ENCODE measurements at places on chromosomes 13 and 19. TPM values are rescaled to one million over a fixed set of nuclear protein-coding genes. Genes with fewer than 3 reads are reported as not detected.

DNA sequence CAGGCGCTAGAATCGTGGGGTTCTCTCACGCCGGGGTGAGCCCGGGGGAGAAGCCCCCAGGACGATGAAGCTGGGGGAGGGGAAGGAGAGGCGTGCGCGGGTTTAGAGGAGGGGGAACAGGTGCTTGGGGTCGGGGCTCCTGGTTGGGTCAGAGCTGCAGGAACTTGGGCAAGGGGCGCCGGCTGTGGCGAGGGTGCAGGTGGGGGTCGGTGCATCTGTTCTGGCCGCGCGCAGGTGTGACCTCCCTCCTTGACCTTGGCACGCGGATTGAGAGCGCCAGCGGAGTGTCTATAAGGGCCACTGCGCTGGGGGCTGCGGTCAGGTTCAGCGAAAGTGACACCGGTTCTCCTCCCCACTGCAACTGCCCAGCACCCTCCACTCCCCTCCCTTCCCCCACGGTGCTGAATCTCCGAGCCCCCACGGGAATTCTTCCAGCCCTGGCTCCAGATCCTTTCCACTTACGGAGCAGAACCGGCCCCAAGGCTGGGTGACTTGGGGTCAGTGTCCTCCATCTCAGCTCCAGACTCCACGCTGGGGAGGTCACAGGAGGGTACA, 618 bp downstream of the TMEM38A start:
- H3K27me3 ChIP-seq, result no peaks in the 10 kb centered on the region
- peaks cover 15% of the 10 kb centered on the region for H3K36me3 ChIP-seq
- H3K27ac ChIP-seq, result no peak overlapping the region
- DNase-seq, result peak; percentile 36

DNA sequence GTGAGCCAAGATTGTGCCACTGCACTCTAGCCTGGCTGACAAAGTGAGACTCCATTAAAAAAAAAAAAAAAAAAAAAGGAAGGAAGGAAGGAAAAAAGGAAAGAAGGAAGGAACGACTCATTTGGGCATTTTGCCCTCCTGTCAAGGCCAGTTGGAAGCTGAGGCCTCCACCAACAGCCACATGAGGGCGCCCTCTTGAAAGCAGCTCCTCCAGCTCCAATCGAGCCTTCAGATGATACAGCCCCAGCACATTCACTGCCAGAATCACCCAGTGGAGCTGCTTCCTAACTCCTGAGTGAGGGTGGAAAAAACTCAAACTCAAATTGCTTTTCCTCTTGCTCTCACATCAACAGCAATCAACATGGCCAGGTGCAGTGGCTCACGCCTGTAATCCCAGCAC, 40.9 kb downstream of the GNG7 start:
- H3K27me3 ChIP-seq, result no peaks in the 10 kb centered on the region
- H3K4me3 ChIP-seq, result no peak overlapping the region
- no peaks in the 10 kb centered on the region for H3K36me3 ChIP-seq

DNA sequence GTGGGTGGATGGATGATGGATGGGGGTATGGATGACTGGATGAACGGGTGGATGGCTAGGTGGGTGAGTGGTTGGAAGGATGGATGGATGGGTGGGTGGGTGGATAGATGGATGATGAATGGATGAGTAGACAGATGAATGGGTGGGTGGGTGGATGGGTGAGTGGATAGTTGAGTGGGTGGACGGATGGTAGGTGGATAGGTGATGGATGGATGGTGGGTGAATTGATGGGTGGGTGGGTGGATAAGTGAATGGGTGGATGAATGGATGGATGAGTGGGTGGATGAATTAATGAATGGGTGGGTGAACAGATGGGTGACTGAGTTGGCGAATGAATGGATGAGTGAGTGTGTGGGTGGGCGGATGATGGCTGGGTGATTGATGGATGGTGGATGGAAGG, 4.9 kb downstream of the SMIM24 start:
- H3K27me3 ChIP-seq, result no peaks in the 10 kb centered on the region
- no peak overlapping the region for H3K4me3 ChIP-seq
- no peaks in the 10 kb centered on the region for H3K36me3 ChIP-seq
- H3K4me1 ChIP-seq, result no peaks in the 10 kb centered on the region
- no peak for DNase-seq

DNA sequence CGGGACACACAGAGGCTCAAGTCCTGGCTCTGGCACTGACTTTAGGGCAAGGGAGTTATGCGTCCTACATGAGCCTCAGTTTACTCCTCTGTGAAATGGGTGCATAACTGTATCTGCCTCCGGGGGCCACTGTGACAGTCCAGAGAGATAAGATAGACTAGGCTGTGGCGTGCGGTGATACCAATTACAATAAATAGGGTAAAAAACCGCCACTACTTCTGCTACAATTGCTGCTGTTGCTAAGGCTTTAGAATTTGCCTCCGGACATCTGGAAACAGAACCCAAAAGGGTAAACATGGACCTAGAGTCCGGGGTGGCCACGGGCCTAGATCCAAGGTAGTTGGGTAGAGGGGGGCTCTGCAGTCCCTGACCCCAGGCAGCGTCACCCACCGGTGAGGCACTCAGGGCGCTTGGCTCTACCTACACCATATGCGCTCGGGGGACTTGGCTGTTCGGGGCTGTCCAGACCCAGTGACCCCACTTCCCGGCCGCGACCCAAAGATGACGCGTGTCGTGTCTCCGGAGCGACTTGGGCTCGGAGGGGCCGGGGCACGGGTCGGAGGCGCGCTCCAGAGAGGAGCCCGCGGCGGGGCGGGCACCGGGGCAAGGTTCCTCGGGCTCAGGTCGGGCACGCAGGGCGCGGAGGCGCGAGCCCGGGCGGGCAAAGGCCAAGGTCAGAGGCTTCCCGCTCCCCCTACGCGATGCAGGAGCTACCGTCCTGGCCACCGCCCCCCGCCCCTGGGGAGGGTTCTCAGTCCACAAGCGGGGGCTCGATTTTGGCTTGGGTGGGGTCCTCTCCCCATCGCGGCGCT, 1.1 kb downstream of the INSR start:
- no peaks in the 10 kb centered on the region for H3K36me3 ChIP-seq
- H3K27ac ChIP-seq, result no peak overlapping the region
- DNase-seq, result peak; percentile 66
- H3K4me3 ChIP-seq, result peak overlapping the region; percentile 72

GRCh38 chr13:80476953-80477352, 136.0 kb upstream of the SPRY2 start:
- H3K27ac ChIP-seq, result no peak overlapping the region
- no peak for DNase-seq
- H3K36me3 ChIP-seq, result no peaks in the 10 kb centered on the region
- H3K27me3 ChIP-seq, result no peaks in the 10 kb centered on the region
- H3K4me3 ChIP-seq, result no peak overlapping the region

DNA sequence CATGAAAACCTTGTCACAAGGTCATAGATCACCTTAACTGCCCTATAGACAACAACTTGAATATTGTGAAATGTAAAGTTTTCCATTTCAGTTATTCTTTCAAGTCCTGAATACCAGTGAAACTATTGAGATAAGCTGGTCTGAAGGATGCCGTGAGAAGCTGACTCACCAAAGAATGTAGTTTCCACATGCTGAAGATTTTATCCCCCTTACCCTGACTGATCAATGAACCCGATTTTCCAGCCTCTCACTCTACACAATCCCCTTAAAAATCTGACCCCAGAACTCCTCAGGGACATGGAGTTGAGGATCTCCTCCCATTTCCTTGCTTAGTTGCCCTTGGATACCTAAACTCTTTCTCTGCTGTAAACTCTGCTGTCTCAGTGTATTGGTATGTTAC, 67.5 kb downstream of the POSTN start:
- no peak for DNase-seq
- H3K27ac ChIP-seq, result no peak overlapping the region
- no peak overlapping the region for H3K4me3 ChIP-seq

GRCh38 chr13:100392709-100393630, 195.6 kb downstream of the GGACT start:
- H3K27me3 ChIP-seq, result no peaks in the 10 kb centered on the region
- peaks cover 9% of the 10 kb centered on the region for H3K4me1 ChIP-seq
- peak overlapping the region; percentile 98 for H3K27ac ChIP-seq
- DNase-seq, result no peak

- peaks cover 20% of the 10 kb centered on the region for H3K36me3 ChIP-seq
- peaks cover 67% of the 10 kb centered on the region for H3K4me1 ChIP-seq
- H3K27ac ChIP-seq, result peak overlapping the region; percentile 78
- no peaks in the 10 kb centered on the region for H3K27me3 ChIP-seq
- peak overlapping the region; percentile 58 for H3K4me3 ChIP-seq
- peak; percentile 85 for DNase-seq
Observed at GRCh38 chr19:1266916-1267476, 2.1 kb upstream of the CIRBP start.

- H3K27ac ChIP-seq, result no peak overlapping the region
- DNase-seq, result no peak
- H3K4me3 ChIP-seq, result no peak overlapping the region
Observed at GRCh38 chr13:75473468-75473867, 8.5 kb downstream of the TBC1D4 start.

GRCh38 chr13:52447815-52448552, 2.5 kb downstream of the VPS36 start:
- peak overlapping the region; percentile 73 for H3K4me3 ChIP-seq
- H3K27me3 ChIP-seq, result no peaks in the 10 kb centered on the region
- H3K4me1 ChIP-seq, result no peaks in the 10 kb centered on the region
- no peak for DNase-seq
- H3K27ac ChIP-seq, result no peak overlapping the region

DNA sequence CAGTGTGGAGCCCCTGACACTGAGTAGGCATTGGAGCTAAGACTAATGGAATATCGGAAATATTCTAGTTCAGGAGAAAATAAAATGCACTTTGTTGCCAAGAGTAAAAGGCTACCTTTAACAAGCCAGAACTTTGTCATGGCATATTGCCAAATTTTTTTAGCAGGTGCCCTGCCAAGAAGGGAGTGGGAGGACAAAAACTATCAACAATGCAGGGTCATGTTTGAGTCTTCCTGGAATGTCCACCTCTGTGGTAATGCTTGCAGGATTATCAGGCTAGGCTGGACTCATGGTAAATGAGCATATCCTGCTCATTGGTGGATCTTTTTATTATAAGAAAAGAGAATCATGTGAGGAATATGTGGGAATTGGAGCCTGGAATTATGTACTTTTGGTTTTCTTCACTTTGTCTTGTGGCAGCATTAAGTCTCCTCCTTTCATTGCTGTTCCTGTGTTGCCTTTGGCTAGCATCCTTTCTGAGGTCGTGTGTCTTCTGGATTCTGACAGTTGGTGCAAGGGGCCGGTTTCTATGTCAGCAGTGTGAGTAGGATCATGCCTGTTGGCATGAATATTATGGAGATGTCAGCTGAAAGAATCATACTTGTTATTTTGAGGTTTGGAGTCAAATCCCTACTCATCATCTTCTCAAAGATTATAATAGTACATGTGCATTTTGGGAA, 122.9 kb upstream of the SPRY2 start:
- no peak overlapping the region for H3K27ac ChIP-seq
- peaks cover 3% of the 10 kb centered on the region for H3K4me1 ChIP-seq
- no peak for DNase-seq
- H3K36me3 ChIP-seq, result no peaks in the 10 kb centered on the region

DNA sequence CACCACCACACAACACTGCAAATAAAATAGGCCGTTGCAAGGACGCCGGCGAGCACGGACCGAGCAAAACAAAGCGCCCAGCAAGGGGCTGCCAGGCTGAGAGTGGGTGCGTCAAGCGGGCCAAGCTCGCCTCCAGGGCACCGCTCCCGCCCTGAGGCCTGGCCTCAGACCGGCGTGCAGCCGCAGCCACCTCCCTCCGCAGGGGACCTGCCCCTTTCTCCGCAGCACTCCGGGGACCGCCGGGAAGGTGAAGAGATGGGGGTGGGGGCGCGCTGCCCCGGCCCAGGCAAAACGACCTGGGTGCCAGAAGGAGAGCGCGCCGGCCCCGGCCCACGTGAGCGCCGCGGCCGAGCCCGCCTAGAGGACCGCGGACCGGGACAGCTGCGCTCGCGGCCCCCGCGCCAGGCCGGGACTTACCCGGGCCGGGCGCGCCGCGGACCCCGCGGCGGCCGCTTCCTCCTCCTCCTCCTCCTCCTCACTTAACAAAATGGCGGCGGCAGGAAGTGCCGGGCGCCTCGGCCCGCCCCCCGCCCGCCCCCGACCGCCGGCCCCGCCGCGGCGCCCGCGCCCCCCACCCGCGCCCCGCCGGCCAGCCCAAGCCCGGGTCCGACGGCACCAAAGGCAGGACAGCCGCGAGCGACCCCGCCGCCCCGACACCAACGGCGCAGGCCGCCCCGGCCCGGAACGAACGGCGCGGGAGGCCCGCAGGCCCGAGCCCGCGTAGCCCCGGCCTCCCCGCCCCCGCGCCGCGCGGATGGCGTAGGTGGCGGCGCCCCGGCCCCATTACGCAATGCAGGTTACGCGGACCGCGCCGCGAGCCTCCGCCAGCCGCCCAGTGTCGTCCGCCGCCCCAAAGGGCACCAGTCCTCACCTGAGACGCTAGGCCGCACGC, 674 bp downstream of the BRD4 start:
- H3K27ac ChIP-seq, result peak overlapping the region; percentile 82
- H3K36me3 ChIP-seq, result no peaks in the 10 kb centered on the region
- peak; percentile 88 for DNase-seq
- H3K27me3 ChIP-seq, result no peaks in the 10 kb centered on the region
- peak overlapping the region; percentile 98 for H3K4me3 ChIP-seq

DNA sequence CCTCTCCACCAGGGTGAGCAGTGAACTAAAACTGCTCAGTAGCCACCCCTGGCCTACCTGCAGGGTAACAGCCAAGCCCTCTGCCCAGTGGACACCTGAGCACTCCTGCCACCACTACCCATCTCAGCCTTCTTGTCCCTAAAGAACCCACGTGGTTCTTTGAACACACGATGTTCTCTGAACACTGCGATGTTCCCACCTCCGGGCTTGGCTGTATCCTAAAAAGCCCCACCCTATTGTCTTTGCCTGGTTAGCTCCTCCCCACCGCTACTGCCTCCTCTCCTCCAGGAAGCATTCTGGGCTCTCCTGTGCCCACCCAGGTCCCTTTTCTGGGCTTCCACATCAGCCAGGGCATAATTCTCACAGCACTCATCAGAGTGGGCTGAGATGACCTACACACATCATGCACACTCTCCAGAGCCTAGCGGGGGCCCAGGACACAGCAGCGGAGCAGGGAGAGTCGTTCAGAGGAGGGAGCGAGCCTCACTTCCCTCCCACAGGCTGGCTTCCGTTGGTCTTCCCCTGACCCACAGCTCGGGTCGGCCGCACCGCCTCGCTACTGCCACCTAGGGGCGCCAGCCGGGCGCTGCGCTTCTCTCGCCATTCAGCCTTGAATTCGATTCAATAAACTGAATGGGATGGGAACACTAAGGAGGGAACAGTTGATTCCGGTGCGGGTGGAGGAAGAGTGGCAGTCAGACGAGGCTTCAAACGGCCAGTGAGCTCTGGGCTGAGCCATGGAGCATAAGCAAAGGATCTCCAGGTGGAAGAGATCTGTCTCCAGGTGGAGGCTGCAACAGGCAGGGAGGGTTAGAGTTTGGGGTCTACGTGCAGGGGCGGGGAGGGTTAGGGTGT, 3.2 kb downstream of the ELAVL1 start:
- peak overlapping the region; percentile 55 for H3K4me3 ChIP-seq
- peak overlapping the region; percentile 39 for H3K27ac ChIP-seq
- peak; percentile 89 for DNase-seq
- H3K27me3 ChIP-seq, result no peaks in the 10 kb centered on the region
- peaks cover 28% of the 10 kb centered on the region for H3K4me1 ChIP-seq

- no peaks in the 10 kb centered on the region for H3K4me1 ChIP-seq
- peak; percentile 35 for DNase-seq
- no peaks in the 10 kb centered on the region for H3K36me3 ChIP-seq
- H3K4me3 ChIP-seq, result no peak overlapping the region
- no peaks in the 10 kb centered on the region for H3K27me3 ChIP-seq
Observed at GRCh38 chr13:71240911-71241310, 626.1 kb downstream of the DACH1 start.

GRCh38 chr13:107020393-107020792, 452.5 kb upstream of the ARGLU1 start:
- H3K27ac ChIP-seq, result no peak overlapping the region
- no peaks in the 10 kb centered on the region for H3K36me3 ChIP-seq
- no peaks in the 10 kb centered on the region for H3K4me1 ChIP-seq
- H3K4me3 ChIP-seq, result no peak overlapping the region
- no peaks in the 10 kb centered on the region for H3K27me3 ChIP-seq

FGF9 gene
- not detected for polyA plus RNA-seq

SIGLEC11 gene
- not detected for polyA plus RNA-seq

Measured in SK-N-SH (cell line).